BE2C (cell line): ENCODE measurements at places on chromosomes 7 and 10.

DNA sequence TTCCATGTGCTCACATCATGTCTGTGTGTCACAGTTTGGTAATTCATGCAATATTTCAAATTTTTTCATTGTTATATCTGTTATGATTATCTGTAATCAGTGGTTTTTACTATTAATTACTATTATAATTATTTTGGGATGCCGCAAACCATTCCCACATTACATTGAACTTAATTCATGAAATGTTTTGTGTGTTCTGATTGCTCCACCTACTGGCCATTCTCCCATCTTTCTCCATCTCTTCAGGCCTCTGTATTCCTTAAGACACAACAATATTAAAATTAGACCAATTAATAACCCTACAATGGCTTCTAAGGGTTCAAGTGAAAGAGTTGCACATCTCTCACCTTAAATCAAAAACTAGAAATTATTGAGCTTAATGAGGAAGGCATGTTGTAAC is 398.5 kb downstream of the PCDH15 start:
- DNase-seq: peak; percentile 12

DNA sequence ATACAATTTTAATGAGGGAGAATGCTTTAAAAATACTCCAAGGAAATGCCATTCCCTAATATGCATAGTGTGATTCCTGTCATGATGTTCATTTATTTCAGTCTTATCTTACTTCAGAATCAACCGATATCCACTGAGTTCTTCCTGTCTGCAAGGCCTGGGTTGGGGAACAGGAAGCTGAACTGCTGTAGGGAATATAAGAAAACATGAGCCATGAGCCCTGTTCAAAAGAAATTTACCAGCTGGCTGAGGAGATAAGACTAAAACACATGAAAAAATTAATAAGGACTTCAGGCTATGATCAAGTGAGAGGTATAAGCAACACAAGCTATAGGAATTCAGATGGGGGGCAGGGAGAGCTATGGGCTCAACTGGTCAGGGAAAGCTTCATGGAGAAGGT is 184.7 kb downstream of the PLPP4 start:
- DNase-seq: no peak

- peak; percentile 52 for DNase-seq
Measured at GRCh38 chr7:1542841-1543747, 12.6 kb downstream of the MAFK start.

GRCh38 chr10:6530211-6530840 is 49.8 kb downstream of the PRKCQ start:
- no peak for DNase-seq

DNA sequence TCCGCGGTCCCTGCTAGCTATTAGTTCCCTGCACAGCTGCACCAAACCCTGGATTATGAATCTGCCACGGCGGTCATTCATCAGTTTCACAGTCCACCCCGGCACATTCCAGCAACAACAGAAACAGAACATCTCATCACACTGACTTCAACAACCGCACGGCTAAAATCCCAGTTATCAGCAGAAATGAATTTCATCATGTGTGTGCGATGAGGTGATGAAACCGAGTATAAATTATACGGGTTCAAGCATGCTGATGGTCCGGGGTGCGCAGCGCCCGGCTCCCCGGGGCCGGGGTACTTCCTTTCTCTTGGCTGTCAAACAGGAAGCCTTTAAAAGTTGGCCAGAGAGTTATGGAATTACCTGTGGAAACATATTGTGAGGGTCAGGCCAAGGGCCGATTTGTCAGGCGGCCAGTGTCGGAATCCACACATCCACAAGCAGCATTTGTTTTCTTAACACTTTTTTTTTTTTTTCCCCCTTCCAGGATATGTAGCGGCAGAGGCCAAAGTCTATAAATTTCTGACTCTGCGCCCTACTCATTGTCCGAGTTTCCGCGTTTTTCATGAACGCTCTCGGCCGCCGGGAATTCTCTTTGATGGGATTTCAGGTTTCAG is 420.9 kb upstream of the MGMT start:
- no peak for DNase-seq
